Activated naive CD4-positive, alpha-beta T cell treated with anti-CD3 and anti-CD28 coated beads for 36 hours (primary cell): ENCODE measurements at places on chromosomes 5 and 9. TPM values are rescaled to one million over a fixed set of nuclear protein-coding genes. Genes with fewer than 3 reads are reported as not detected.

Gene PCDHB6
- not detected for total RNA-seq

Gene ACTBL2
- total RNA-seq = not detected

Gene MYORG
- 2.0 TPM for total RNA-seq

Gene TTF1
- total RNA-seq = 27.1 TPM

Gene SOHLH1
- not detected for total RNA-seq

Gene BTNL3
- total RNA-seq = not detected

Gene PLK2
- 10.9 TPM for total RNA-seq

Gene LHX3
- not detected for total RNA-seq
